ENCODE measurements at places on chromosomes 1 and 21.

DNA sequence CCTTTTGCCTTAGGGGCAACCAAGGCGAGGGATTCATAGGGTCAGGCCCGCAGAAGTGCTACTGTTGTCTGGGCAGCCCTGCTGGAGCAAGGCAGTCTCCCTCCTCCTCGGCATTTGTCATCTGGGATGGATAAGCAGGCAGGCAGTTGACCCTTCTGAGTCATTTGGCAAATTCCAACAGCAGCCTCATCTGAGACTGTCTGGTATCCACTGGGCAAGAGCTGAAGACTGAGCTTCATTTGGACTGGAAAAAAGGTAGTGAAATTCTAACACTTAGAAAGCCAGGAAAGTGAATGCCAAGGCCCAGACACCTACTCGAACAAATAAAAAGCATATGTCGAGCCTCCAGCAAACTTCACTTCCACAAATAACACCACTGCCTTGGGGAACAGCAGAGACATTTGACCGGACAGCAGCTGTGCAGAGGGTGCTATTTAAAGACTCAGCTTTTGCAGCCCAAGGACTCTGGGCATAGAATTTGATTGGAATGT, 4.0 kb upstream of the ZBTB40 start:
- no peak for DNase-seq

DNA sequence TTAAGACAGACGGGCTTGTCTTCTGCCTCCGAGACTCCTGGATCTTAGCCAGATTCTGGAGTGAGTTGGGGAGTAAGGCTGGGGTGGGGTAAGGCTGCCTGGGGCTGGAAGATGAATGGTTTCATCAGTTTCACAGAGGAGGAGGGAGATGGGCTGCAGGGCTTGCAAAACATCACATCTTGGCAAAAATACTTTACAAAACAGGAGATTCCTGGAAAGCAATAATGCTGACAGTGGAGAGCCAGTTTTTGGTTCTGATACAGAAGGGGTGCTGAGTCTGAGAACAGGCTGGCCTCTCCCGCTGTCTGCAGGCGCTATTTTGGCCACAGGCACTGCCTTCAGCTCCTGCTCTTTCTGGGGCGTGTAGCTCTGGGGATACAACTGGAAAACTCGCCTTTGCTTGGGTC, 83.4 kb upstream of the KCNE2 start:
- no peak for DNase-seq

DNA sequence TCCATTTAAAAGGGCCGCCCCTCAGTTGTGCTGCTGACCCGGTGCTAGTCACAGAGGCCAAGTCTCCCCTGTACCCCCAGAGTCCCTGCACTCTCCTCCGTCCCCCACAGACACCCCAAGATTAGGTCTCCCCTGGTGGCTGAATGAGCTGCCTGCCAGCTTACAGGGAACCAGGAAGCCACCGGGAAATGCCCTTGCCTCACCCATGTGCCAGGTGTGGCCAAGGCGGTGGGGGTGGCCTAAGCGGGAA, 32.7 kb downstream of the HSPG2 start:
- DNase-seq = no peak

GRCh38 chr1:77978293-77978968, 441 bp downstream of the FUBP1 start:
- peak; percentile 32 for DNase-seq

GRCh38 chr1:152876827-152877226, 1.3 kb upstream of the SMCP start:
- DNase-seq = no peak

Measured in omental fat pad (tissue), 4 donors.